ENCODE measurements at places on chromosomes 5 and 9.

DNA sequence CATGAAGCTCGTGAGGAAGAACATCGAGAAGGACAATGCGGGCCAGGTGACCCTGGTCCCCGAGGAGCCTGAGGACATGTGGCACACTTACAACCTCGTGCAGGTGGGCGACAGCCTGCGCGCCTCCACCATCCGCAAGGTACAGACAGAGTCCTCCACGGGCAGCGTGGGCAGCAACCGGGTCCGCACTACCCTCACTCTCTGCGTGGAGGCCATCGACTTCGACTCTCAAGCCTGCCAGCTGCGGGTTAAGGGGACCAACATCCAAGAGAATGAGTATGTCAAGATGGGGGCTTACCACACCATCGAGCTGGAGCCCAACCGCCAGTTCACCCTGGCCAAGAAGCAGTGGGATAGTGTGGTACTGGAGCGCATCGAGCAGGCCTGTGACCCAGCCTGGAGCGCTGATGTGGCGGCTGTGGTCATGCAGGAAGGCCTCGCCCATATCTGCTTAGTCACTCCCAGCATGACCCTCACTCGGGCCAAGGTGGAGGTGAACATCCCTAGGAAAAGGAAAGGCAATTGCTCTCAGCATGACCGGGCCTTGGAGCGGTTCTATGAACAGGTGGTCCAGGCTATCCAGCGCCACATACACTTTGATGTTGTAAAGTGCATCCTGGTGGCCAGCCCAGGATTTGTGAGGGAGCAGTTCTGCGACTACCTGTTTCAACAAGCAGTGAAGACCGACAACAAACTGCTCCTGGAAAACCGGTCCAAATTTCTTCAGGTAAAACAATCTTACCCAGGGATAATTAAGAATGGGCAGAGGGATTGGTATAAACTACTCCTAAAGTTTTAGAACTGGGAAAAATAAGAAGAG lies 12.9 kb downstream of the ITGA1 start:
- peak; percentile 64 for ATAC-seq

- peak; percentile 30 for ATAC-seq
Observed at GRCh38 chr5:147688656-147689356, 93.7 kb downstream of the JAKMIP2 start.

GRCh38 chr5:113053511-113053995 lies 77.0 kb downstream of the DCP2 start:
- ATAC-seq = no peak

DNA sequence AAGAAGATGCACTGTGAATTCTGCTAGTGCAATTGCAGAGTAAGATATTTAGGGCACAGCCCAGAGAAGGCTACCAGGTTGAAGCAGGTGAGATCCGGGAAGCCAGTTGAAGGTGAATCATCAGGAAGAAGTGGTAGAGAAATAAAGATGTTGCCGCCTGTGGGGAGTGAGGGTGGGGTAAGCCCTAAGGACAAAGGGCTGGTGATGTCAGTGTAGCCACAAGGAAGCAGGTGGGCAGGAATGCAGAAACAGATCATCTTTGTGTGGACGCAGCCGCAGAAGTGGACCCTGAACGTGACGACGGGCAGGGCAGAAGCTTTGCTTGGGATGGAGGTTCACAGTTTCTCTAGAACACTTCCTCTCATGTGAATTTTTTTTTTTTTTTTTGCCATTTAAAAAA lies 164.2 kb downstream of the ACTL7B start:
- ATAC-seq = no peak

DNA sequence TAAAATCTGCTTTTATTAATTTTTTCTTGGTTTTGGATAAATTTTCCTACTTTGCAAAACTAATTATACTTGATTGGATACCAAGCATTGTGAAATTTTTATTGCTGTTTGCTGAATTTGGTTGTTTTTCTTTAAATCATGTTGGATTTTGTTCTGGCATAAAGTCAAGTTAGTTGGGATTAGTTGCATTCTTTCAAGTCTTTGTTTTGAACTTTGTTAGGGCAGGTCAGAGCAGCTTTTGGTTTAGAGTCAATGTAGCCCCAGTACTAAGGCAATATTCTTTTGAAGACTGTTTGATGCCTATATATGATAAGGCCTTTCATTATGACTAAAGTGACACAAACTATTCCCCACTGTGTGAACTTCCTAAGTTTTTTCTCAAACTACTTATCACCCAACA lies 531.1 kb downstream of the RASEF start:
- no peak for ATAC-seq

DNA sequence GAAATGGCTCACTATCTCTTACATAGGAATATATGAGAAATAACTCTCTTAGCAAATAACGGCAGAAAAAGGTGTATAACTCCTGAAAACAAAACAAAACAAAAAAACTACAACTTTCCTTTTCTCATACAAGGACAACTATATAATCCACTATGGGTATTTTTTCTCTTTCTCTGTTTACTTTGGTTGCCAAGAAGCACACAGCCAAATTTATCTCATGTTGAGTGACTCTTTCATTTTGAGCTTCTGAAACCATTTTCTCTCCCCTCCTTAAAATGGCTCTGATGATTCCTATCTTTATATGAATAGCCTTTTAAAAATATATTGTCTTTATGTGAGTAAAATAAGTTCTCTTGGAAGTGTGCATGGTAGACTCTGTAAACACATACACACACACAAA lies 128.7 kb downstream of the TRIM32 start:
- ATAC-seq = no peak

- ATAC-seq = no peak
Observed at GRCh38 chr5:144487207-144487606, 316.5 kb downstream of the KCTD16 start.

DNA sequence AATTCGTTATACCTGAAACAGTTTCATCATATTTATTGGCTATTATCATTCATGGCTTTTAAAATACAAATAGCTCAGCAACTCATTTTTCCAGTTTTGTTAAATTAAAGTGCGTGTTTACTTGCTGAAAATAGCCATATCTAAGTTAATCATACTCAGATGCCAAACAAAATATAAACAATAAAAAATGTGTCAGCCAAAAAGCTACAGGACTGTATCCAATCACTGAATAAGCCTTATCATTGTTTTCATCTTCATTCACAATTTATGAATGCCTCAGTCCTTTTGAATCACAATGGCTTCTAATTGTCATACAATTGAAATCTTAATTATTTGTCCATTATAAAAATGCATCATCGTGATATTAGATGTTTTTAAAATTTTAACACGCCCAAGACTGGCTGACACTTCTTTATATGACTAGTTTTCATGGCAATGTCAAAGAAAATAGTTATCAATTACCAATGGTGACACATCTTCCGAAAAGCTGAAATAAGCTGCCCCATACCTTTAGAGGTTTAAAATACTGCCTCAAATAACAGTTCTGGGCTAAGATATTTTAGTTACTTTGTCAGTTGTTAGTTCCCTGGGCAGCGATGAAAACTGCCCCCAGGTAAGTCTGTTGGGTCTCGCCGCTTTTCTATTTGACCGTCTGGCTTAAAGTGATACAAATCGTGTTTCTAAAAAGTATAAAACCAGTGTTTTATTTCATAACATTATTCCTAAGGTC lies 1.8 kb downstream of the NFIB start:
- ATAC-seq = no peak

- no peak for ATAC-seq
Observed at GRCh38 chr9:121271368-121272341, 3.7 kb downstream of the GSN start.

- ATAC-seq = peak; percentile 27
Observed at GRCh38 chr9:110994771-110995241, 43.5 kb downstream of the LPAR1 start.

- ATAC-seq = no peak
Observed at GRCh38 chr5:95743232-95743631, 12.1 kb downstream of the RHOBTB3 start.

GRCh38 chr5:95986937-95987520 lies 25.4 kb upstream of the ELL2 start:
- no peak for ATAC-seq

- ATAC-seq = no peak
Observed at GRCh38 chr9:98992885-98993569, 49.3 kb downstream of the COL15A1 start.

- ATAC-seq = peak; percentile 50
Observed at GRCh38 chr9:16784002-16784401, 86.5 kb downstream of the BNC2 start.

DNA sequence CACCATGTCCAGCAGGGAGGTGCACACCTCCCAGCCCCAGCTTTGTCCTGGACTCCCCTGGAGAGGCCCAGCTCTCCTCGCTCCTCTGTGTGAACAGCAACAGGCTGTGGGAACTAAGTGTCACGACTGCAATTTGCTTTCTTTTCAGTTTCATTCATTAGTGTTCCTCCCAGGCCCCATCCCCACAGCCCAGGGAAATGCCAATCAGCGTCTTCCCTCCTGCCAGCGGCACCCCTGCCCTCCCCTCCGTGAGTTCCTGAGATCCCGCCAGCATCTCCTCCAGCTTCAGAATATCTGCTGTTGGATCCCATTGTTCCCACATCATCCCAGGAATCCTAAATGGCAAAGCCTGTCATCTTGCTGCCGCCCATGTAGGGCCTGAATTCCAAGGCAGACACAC lies 13.1 kb upstream of the RPL26L1 start:
- ATAC-seq = no peak

GRCh38 chr9:112663681-112664080 lies 54.2 kb downstream of the INIP start:
- no peak for ATAC-seq

DNA sequence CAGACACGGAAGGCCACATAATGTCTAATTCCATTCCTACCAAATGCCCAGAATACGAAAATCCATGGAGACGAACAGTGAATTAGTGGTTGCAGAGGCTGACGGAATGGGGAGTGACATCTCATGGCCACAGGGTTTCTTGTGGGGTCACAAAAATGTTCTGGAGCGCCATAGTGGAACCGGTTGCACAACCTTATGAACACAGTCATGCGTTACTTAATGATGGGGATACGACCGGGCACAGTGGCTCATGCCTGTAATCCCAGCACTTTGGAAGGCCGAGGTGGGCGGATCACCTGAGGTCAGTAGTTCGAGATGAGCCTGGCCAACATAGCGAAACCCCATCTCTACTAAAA lies 26.0 kb upstream of the TTLL11 start:
- ATAC-seq = no peak

- ATAC-seq = peak; percentile 80
Observed at GRCh38 chr5:33891788-33892619, at the start of gene ADAMTS12. ADAMTS12 (minus strand) TSS chr5:33891990; CDS start chr5:33891856, 134 bp downstream.

GRCh38 chr9:137542486-137542885 lies 7.7 kb downstream of the PNPLA7 start:
- ATAC-seq = no peak

- peak; percentile 69 for ATAC-seq
Observed at GRCh38 chr5:82593481-82593880, 315.3 kb upstream of the RPS23 start.

GRCh38 chr9:34451545-34451944 lies 6.8 kb downstream of the FAM219A start:
- ATAC-seq = no peak

- ATAC-seq = no peak
Observed at GRCh38 chr5:82684659-82685058, 392.5 kb downstream of the TMEM167A start.

- no peak for ATAC-seq
Observed at GRCh38 chr5:146754621-146755020, 123.9 kb downstream of the PPP2R2B start.

DNA sequence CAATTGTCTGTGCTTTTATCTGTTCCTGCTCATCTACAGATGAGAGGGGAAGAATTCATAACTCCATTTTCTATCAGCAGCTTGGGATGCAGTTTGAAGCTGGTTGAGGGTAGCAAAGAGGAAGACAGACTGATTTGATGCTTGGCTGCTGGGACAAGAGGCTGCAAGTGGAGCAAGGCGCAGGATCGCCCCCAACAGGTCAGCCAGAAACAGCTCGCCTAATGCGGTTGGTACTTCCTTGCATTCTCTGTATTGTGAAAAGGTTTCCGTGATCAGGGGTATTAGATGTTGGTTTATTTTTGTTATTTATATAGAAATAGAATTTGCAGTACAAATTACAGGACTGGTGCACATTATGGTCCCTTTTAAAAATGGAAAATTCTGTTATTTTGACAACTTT lies 40.6 kb downstream of the ZNF883 start:
- ATAC-seq = no peak

GRCh38 chr5:116479776-116480675 lies 94.6 kb downstream of the SEMA6A start:
- ATAC-seq = peak; percentile 55

DNA sequence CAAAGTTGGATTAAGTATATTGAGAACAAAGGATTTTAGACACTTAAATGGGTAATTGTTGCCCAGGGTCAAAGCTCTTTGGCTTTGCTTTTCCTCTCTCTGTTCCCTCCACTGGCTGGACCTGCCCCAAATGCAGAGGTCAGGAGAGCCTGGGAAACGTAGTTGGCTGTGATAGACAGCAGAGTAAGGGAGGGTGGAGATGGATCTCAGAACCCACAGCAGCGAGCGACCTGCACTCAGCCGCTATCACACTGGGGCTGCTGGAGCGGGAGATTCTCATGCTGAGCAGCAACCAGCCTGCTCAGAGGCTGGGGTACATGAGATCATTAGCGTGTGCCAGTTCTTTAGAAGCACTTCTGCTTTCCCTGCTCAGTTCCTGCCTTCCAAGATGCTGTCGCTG lies 71.8 kb upstream of the TTC23L start:
- no peak for ATAC-seq

GRCh38 chr5:12488161-12488560 lies 583.9 kb upstream of the CTNND2 start:
- no peak for ATAC-seq

- peak; percentile 55 for ATAC-seq
Observed at GRCh38 chr9:99601571-99602111, 220.0 kb upstream of the NR4A3 start.

GRCh38 chr5:180563994-180564393 lies 27.3 kb downstream of the SCGB3A1 start:
- no peak for ATAC-seq

- no peak for ATAC-seq
Observed at GRCh38 chr5:5315068-5315980, 107.2 kb upstream of the ICE1 start.

- ATAC-seq = no peak
Observed at GRCh38 chr9:13189362-13189761, 90.1 kb downstream of the MPDZ start.

GRCh38 chr5:38870595-38870994 lies 24.8 kb downstream of the OSMR start:
- ATAC-seq = no peak

DNA sequence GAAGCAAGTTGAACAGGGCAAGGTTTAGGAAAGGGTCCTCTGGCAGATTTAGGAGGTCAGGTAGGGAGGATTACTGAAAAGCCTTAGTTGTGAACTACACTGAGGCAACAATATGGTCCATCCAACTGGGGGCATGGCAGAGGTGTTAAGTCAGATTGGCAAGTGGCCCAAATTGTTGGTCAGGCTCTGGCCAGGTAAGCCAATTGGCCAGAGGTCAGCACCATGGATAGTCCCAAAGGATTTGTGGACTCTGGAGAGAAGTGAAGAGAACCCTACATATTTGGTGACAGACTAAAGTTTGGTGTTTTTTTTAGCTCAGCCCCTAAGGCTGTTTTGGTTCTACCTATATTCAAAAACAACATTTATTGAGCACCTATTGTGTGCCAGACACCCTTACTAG lies 39.1 kb upstream of the RASGRF2 start:
- ATAC-seq = no peak

- no peak for ATAC-seq
Observed at GRCh38 chr5:82375488-82376244, 97.5 kb upstream of the RPS23 start.

- peak; percentile 74 for ATAC-seq
Observed at GRCh38 chr9:91334053-91334452, 27.7 kb downstream of the AUH start.

- no peak for ATAC-seq
Observed at GRCh38 chr5:157836121-157836753, 22.7 kb downstream of the CLINT1 start.
